NCI-H146 (cell line): ENCODE measurements at places on chromosomes 7 and 10.

- no peak for DNase-seq
Measured at GRCh38 chr7:138075350-138075749, 909 bp upstream of the AKR1D1 start.

DNA sequence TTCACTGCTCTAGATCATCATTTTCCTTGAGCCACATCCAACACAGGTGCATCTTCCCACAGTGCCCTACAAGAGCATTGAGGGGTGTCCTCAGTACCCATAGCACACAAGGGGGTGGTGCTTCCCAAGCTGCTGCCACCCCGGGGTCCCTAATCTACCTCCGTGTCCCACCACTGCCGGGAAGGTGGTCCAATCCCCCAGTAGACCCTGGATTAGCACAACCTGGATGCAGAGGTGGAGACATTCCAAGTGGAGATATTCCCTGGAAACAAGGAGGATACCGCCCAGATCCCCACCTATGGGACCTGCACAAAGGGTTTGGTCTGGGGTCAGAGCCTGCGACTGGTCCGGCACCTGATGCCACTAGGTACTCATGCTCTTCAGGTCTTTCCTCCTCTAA lies 284.8 kb upstream of the PPP2R2D start:
- DNase-seq = no peak

- no peak for DNase-seq
Measured at GRCh38 chr7:141362580-141363435, 188.4 kb upstream of the AGK start.

DNA sequence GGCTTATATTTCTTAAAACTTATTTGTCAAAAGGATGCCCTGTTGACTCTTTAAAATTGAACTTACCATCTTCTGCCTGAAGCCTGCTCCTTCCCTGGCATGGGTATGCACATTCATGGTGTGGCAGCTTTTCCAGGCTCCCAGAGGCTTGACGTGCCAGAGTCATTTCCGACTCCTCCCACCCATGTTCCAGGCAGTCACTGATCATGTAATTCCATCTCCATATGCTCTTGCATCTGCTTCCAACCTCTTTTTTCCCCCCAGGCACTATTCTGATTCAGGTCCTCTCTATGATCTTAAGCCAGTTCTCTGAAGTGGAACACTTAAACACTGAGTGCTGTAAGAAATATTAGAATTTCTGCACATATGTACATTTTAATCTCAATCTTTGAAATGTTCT lies 82.2 kb downstream of the CFAP58 start:
- no peak for DNase-seq

DNA sequence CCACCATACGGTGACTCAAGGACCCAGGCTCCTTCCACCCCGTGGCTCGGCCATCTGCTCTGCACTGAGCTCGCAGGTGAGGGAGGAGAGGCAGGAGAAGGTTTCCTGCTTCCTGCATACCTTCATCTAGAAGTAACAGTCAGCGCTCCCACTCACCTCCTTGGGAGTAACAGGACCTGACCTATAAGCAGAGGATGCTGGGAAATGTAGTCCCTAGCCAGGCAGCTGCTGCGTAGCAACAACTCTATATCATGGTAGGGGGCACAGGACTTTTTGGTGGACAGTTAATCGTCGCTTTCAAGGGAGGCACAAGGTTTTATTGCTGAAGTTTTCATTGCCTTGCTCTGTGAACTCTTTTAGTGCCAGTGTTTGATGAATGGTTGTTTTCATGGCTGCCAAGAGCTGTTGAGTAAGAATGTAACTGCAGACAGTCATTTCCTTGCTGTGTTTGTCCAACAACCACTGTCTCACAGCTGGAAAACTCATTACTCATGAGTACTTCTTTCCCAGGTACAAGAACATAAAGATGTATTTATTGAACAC lies 10.2 kb upstream of the ZFYVE27 start:
- peak; percentile 11 for DNase-seq

DNA sequence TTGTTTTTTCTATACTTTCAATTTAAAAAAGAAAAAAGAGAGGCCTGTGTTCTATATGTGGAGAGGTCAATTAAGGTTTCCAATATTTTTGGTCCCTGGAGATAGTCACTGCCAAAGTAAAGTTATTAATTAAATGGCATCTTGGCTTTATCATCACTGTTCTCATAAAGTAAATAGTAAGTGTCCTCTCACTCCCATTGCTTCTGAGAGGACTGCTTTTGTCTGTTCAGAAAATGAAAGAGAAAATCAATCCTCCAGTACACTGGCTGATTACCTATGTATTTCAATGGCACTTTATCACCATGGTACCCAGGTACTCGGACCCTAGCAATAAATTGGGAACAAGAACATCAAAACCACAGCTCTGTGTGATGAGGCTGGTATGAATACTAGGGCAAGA lies 94.0 kb downstream of the RNLS start:
- DNase-seq = peak; percentile 46

DNA sequence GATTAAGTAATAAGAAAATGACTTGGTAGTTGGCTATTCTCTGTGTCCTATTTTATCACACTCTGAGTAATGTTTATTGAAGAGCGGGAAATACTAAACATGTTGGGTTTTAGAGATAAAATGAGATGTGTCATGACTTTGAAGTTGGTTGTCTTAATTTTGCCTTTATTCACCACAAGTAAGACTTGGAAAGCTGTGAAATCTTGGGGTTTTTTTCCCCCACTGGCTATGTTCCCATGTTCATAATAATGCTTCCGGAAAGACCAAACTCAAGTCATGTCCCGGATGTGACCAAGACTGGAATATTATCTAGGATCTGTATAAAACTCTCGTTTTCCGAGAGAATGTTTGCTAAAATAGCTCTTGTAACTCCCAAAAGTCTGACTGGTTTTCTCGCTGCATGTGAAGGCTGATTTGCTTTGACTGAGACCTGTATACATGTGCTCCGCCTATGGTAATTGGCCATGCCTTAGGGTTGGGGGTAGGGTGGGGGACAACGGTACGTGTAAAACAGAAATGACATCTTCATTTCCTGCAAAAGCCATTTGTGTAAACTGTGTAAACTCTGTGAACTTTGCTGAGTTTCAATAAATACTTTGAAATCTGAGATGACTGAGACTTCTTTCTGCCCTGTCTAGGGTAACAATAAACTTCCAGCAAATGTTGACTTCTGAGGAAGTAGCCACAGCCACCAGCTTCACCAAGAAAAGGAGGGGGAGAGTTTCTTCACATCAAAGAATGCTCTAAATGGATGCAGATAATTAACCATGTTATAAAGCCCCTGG lies 169.6 kb downstream of the ZNF365 start:
- DNase-seq = no peak

GRCh38 chr7:158299607-158300006 lies 288.0 kb downstream of the PTPRN2 start:
- no peak for DNase-seq

DNA sequence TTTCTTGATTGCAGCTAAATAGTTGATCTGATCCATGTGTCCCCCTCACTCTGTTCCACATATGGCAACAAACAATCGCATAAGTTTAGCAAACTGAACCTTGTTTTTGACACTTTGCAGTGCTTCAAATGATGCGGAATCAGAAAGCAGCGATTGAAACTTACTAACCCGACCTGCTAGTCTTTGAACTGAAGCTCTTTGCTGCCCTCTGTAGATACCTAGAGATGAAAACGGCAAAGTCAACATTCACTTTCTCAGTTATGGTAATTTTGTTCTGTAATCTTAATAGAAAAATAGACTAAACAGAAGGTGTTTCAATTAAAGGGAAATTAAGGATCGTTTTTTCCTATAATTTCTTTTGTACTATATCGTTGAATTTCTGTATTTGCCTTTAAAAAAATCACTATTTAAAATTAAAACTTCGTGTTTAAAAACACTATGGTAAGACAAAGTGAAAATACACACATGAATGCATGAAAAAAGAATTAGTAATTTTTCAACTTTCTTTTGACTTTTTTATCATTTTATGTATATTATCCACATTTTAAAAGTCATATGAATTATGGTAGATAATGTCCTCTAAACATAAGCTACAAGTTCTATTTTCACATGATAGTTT lies 276.5 kb downstream of the MAGI2 start:
- DNase-seq = peak; percentile 5

- no peak for DNase-seq
Measured at GRCh38 chr7:28081016-28081415, 99.6 kb downstream of the JAZF1 start.

- no peak for DNase-seq
Measured at GRCh38 chr7:1741246-1741645, 71.2 kb downstream of the ELFN1 start.

- DNase-seq = no peak
Measured at GRCh38 chr7:30886608-30887011, 25.0 kb upstream of the AQP1 start.

GRCh38 chr7:155787171-155787851 lies 25.0 kb downstream of the SHH start:
- DNase-seq = no peak

DNA sequence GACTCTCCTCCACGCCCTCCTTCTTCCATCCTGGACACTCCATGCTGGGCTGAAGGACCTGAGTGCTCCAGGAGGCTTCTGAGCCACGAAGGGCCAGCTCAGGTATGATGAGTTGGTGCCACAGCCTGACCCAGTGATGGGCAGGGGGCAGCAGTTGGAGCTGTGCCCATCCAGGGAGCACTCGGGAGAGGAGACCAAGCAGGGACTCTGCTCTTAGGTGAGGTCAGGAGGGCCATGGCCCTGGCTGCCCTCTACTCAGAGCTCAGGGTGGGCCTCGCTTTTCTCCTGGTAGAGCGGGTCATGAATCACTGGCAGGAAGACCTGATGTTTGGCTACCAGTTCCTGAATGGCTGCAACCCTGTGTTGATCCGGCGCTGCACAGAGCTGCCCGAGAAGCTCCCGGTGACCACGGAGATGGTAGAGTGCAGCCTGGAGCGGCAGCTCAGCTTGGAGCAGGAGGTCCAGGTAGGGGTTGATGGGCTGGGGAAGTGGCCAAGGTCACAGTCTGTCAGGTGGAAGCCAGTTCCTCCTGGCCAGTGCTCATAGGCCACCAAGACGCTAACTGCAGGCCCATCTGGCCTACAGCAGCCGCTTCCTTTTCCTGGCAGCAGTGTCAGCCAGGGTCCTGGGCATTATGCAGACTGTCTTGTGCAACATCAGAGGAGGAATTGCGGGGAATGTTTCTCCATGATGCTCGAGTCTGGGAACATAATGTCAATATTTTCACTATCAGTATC lies 50.8 kb downstream of the ALOX5 start:
- DNase-seq = no peak

DNA sequence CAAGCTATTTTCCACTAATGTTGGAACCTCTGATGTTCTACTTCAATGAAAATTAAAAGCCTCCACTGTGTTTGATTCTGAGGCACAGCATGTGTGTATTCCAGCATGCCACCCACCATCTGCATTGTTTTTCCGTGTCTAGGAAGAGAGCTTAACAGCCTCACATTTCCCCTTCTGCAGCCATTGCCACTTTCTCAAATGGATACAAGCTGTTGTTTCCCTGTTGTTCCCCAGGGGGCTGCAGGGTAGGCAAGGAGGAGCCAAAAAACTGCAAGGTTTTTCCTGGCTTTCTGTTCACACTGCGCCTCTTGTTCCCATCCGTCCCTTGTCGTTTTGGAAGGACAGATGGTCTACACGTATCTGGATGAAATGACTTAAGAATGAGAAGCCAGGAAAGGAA lies 72.3 kb upstream of the DNAJB12 start:
- DNase-seq = no peak

GRCh38 chr10:78353636-78354035 lies 320.0 kb downstream of the RPS24 start:
- DNase-seq = no peak

DNA sequence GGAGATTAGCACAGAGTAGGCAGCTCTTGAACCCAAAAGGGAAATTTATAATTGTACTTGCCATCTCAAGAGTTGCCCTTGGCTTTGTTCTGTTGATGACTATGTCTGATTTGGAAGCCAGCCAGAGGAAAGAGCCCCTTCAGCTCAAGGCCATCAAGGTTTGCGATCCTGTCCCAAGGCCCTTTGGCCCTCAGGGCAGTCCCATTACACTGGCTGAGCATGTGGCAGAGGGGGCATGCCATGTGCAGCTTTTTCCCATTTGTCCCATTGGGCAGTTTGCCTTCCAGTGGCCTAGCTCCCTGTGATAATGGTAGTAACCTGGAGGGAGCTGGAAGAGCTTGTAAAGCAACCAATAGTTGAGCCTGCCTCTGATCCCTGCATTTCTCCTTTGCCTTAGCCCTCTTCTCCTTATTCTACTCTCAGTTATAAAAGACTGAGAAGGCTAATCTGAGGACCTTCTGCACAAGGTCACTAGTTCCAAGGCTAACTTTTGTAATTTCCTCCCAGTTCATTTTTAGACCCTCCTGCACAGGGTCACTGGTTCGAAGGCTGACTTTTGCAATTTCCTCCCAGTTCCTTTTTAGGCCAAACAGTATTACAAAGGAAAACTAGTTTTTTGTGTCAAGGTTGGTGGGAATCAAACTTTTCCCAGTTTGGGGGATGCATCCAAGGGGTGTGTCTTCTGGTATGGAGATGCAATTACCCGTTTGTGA lies 31.0 kb upstream of the ARHGAP12 start:
- DNase-seq = no peak

- no peak for DNase-seq
Measured at GRCh38 chr7:69433081-69433480, 165.2 kb upstream of the AUTS2 start.

DNA sequence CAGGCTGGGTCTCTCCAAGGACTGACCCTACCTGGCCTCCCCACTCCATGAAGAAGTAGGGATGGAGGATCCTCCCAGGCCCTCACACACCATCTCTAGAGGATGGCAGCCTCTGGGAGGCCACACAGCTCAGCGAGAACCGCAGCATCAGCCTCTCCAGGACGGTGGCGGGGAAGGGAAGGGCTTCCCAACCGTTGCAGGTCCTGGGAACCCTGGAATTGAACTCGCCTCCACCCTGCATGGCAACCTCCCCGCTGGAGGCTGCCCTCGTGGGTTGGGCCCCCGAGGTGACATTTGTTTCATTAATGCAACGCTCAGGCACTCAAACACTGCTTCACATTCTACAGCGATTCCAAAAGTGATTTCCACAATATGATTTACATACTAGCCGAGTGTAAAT lies 58.5 kb downstream of the EBF3 start:
- no peak for DNase-seq

DNA sequence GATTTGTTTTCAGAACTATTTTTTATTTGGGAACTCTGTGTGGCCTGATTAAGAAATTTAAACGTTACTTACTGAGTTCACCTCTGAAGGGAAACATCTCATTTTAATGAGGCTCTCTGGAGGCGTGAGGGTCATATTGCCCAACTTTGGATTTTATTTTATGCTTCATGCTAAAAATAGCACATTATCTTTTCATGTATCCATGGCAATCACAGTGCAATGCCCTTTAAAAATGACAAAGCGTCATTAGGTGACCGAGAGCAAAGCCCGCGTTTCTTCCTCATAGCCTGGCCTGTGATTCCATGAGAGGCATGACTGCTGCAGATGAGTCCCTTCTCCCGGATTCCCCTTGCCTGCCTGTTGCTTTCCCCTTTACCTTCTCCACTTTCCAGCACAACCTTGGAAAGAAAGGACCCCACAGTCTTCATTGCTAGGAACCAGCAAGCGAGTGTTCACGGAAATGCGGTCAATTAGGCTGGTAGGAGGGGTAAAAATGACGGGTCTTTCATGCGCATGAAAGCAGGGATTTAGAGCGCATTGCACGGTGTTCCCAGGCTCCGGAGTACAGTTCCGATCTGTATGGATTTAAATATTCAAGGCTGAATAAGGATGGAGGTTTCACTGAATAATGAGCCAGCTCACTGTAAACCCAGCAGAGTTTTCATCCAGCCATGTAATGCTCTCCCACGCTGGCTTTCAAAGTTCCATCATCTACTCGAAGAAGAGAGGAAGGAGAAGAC lies 98.2 kb upstream of the PITRM1 start:
- DNase-seq = peak; percentile 79

- DNase-seq = no peak
Measured at GRCh38 chr7:48112401-48113165, 23.5 kb downstream of the UPP1 start.
